Cardiac muscle cell (in vitro differentiated cells and primary cell): ENCODE measurements at places on chromosomes 1 and 21. TPM values are rescaled to one million over a fixed set of nuclear protein-coding genes. Genes with fewer than 3 reads are reported as not detected.

GRCh38 chr1:109850194-109850593 lies 60.5 kb upstream of the CSF1 start:
- H3K27me3 ChIP-seq, result no peaks in the 10 kb centered on the region
- H3K27ac ChIP-seq, result no peak overlapping the region
- no peaks in the 10 kb centered on the region for H3K36me3 ChIP-seq
- H3K4me3 ChIP-seq, result no peak overlapping the region

- H3K4me1 ChIP-seq, result peaks cover 41% of the 10 kb centered on the region
- no peak for DNase-seq
- H3K4me3 ChIP-seq, result no peak overlapping the region
Measured at GRCh38 chr1:201397675-201398074, 1.4 kb downstream of the LAD1 start.

RGS8 gene
- total RNA-seq, result 0.32 and 2.2 TPM in 2 replicates

DNA sequence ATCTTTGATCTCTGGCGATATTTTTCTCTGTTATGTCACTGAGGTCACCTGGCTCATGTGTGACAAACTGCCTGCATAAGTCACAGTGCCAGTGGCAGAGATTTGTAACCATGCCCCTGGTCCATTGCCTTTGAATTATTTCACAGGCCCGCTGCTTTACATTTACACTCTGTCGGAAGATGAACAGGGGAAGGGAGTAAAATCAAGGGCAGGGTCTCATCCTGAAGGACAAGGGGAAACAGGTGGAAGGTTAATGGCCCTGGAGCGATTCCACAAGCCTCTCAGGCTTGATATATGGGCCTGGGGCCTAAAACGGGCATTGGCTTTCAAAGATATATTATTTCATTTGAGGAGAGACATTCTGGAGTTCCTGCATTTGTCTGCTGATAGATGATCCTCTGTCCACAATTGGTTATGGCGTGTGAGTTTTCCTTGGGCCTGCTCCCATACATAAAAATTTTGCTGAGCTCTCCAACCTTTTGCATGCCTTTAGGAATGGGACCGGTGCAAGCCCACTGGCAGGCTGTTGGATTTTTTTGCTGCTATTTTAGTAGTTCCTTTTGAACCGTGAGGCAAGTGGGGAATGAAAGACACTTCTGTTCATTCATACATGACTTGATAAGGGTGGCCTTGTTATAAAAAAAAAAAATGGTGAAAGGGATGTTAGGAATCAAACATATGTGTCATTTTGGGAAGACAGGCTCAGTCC lies 51.9 kb downstream of the NR5A2 start:
- H3K4me3 ChIP-seq, result no peak overlapping the region
- H3K36me3 ChIP-seq, result no peaks in the 10 kb centered on the region
- no peak for DNase-seq
- peaks cover 27% of the 10 kb centered on the region for H3K27me3 ChIP-seq

DNA sequence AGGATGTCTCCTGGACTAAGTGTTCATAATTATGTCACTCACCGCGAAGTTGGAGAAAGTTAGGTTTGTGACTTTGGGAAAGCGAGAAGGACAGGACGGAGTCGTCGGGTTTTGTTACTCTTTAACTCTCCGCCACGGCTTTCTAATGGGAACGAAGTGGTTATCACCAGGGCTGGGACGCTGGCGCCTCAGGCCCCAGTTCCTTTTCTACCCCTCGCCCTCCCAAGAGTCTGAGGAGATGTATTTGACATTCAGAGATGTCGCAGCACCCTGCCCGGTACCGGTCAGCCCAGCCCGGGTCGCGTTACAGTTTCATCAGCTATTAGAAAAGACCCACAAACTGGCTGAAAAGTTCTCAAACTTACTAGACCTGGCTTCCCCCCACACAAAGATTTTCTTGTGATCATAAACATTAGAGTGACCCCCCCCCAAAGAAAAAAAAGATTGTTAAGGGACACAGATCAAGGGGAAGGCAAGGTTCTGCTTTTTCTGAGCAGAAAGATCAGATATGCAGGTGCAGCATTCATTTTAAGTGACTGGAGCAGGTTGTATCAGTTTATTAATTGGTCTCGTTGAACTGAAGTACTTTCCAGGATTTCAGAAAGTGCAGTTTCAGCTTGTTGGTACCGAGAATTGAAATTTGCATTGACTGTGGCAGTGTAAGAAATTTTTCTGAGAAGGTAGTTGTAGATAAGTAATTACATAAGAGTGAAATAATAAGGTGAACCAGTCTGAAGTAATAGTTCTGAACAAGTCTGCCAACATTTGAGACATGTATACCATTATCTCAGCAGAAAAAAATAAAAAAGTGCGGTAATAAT lies 859 bp upstream of the ZBTB18 start:
- peaks cover 7% of the 10 kb centered on the region for H3K36me3 ChIP-seq
- H3K27me3 ChIP-seq, result peaks cover 2% of the 10 kb centered on the region
- no peak for DNase-seq
- H3K4me1 ChIP-seq, result peaks cover 34% of the 10 kb centered on the region
- peak overlapping the region; percentile 87 for H3K4me3 ChIP-seq

SPATA45 gene
- total RNA-seq, result 2.9 TPM in 1 of 2 replicates, not detected in the other

DNA sequence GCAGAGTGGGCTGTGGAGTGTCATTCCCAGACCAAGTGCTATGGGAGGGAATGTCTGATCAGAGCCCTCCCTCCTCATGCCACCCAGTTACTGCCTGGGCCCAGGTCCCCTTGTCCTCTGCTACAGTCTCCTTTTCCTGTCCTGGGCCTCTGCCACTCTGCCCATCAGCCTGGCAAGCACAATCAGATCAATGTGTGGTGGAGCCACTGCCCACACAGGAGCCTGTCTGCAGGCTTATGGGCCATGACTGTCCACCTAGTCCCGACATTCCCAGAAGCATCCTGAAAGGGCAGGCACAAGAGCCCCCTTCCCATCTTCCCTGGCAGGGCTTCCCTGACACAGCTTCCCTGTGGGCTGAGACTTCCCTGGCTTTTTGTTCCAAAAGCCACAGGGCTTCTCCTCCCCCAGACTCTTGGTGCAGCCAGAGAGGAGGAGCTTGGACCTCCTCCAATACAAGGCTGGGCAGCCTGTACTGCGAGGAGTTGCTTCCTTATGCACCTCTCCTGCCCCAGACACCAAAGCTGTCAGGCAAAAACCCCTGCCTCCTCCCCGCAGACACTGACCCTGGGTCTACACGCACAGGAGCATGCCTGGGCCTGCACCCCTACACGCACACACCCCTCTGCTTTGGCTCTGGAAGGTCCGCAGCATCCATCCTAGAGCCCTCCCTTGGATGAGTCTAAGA lies 29.2 kb upstream of the CNTN2 start:
- H3K27me3 ChIP-seq, result no peaks in the 10 kb centered on the region
- H3K36me3 ChIP-seq, result no peaks in the 10 kb centered on the region
- no peak overlapping the region for H3K27ac ChIP-seq
- H3K4me3 ChIP-seq, result no peak overlapping the region
- no peaks in the 10 kb centered on the region for H3K4me1 ChIP-seq
- peak; percentile 76 for DNase-seq

DLGAP3 gene
- 0.42 and 0.95 TPM in 2 replicates for total RNA-seq

- peaks cover 5% of the 10 kb centered on the region for H3K4me1 ChIP-seq
- no peak for DNase-seq
- H3K4me3 ChIP-seq, result no peak overlapping the region
Measured at GRCh38 chr21:26736449-26736848, 108.8 kb downstream of the ADAMTS1 start.

DNA sequence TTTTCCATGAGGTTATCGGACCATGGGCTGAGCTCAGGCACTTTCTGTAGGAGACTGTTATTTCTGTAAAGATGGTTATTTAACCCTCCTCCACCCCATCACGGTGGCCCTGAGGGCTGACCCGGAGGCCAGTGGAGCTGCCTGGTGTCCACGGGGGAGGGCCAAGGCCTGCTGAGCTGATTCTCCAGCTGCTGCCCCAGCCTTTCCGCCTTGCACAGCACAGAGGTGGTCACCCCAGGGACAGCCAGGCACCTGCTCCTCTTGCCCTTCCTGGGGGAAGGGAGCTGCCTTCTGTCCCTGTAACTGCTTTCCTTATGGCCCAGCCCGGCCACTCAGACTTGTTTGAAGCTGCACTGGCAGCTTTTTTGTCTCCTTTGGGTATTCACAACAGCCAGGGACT lies 2.6 kb upstream of the CCDC28B start:
- H3K27ac ChIP-seq, result peak overlapping the region; percentile 18
- peaks cover 12% of the 10 kb centered on the region for H3K4me1 ChIP-seq
- peaks cover 35% of the 10 kb centered on the region for H3K36me3 ChIP-seq
- H3K4me3 ChIP-seq, result no peak overlapping the region

SLC30A10 gene
- total RNA-seq, result 0.21 and 0.95 TPM in 2 replicates

DNA sequence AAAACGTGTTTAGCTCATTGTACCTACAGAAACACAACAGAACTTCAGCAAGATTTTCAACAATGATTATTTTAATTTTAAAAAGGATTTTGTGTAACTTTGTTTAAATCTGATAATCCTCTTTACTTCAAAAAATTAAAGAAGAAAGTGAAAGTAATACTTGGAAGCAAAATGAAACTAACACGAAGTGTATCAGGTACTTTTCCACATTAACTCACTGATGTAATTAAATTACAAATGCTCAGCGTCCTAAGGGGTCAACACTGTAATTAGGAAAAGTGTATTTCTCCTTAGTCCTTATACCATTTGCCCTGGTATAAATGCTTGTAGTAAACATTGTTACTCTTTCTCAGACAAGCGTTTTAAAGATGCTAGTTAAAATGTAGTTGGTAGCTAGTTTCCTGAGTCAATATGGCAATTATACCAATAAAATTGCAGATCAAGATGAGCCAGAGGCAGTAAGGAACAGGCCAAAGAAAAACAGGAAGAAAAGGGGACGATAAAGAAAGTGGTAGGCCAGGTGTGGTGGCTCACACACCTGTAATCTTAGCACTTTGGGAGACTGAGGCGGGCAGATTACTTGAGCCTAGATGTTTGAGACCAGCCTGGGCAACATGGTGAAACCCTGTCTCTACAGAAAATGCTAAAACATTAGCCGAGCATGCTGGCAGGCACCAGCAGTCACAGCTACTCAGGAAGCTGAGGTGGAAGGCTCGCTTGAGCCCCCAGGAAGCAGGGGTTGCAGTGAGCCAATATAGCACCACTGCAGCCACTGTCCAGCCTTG lies 553.0 kb downstream of the SMYD3 start:
- H3K27me3 ChIP-seq, result no peaks in the 10 kb centered on the region
- H3K36me3 ChIP-seq, result no peaks in the 10 kb centered on the region
- H3K27ac ChIP-seq, result no peak overlapping the region
- no peak for DNase-seq

SPOCD1 gene
- 1.4 and 7.3 TPM in 2 replicates for total RNA-seq

FAM229A gene
- total RNA-seq, result 8.6 and 12.0 TPM in 2 replicates

PRCC gene
- 117 and 126 TPM in 2 replicates for total RNA-seq

DNA sequence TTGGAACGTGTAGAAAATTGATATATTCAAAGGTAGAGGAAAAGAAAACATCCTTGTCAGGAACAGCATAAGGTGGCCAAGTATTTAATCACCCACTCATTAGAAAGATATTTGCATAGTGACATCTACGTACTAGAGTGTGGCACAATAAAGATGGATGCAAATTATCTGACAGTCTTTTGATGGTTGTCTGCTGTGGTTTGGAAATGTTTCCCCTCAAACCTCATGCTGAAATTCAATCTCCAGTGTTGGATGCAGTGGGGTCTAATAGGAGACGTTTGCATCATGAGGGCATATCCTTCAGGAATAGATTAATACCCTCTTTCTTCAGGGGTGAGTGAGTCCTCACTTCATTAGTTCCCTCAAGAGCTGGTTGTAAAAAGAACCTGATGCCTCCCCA lies 34.1 kb upstream of the RUNX1 start:
- H3K4me1 ChIP-seq, result no peaks in the 10 kb centered on the region
- H3K36me3 ChIP-seq, result no peaks in the 10 kb centered on the region
- no peak overlapping the region for H3K27ac ChIP-seq
- H3K4me3 ChIP-seq, result no peak overlapping the region
- no peak for DNase-seq

SIKE1 gene
- total RNA-seq, result 91.9 and 116 TPM in 2 replicates

DNA sequence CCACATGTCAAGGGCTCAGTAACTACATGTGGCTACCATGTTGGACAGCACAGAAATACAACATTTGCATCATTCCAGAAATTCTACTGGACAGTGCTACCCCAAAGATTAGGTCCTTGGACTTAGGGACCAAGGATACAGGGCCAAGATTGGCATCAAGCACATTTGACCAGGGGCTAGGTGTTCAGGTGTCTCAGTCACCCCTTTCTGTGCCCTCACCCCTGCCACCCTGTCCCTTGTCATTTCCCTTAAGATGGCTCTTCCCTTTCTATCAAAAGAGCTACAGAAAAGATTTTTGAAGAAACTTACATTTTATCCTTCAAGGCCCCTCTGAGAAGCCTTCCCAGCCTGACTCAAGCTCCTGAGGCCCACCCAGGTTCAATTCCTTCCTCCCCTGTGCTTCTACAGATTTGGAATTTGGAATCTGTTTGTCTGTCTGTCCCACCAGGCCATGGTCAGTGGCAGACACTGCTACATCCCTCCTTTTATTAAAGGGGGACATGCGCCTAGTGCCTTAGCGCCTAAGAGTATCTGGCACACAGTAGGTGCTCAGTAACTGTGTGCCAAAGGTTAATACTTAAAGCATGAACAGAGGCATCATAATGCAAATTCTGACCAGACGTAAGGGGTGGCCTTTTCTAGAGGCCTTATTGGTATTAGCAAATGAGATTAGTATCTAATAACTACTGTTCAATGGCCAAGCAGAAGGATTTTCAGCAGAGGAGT lies 21.4 kb downstream of the CSF1 start:
- H3K27me3 ChIP-seq, result no peaks in the 10 kb centered on the region
- peaks cover 22% of the 10 kb centered on the region for H3K4me1 ChIP-seq
- H3K27ac ChIP-seq, result peak overlapping the region; percentile 91
- H3K4me3 ChIP-seq, result no peak overlapping the region

GRCh38 chr21:33441489-33442477 lies 38.0 kb downstream of the TMEM50B start:
- H3K36me3 ChIP-seq, result peaks cover 12% of the 10 kb centered on the region
- DNase-seq, result peak; percentile 77
- H3K4me3 ChIP-seq, result no peak overlapping the region
- H3K27me3 ChIP-seq, result no peaks in the 10 kb centered on the region
- H3K27ac ChIP-seq, result peak overlapping the region; percentile 72

DNA sequence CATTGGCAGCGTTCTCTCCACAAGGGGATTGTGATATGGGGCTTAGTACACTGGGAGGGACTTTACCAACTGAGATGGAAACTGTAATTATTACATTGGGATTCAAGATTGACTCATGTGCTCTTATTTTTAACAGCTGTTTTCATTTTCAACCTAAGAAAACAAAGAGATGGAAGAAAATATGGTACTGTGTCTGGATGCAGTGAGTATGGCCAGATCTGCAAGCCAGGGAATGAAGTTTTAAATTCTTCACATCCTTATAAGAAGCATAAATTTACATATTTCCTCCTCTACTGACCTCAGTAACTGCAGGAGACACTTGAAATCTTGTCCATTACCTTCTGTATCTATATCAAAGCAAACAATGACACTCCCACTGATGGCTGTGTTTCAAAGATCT lies 81.5 kb upstream of the EDEM3 start:
- no peaks in the 10 kb centered on the region for H3K27me3 ChIP-seq
- no peaks in the 10 kb centered on the region for H3K4me1 ChIP-seq
- no peak overlapping the region for H3K4me3 ChIP-seq
- H3K36me3 ChIP-seq, result no peaks in the 10 kb centered on the region
